Activated CD4-positive, alpha-beta T cell treated with anti-CD3 and anti-CD28 coated beads, Interleukin-2, amount 50 U/mL, for 4 hours (primary cell): ENCODE measurements at places on chromosomes 1 and 21.

- DNase-seq = no peak
These were observed 53.8 kb downstream of the ROR1 start for GRCh38 chr1:63827411-63828321.

GRCh38 chr1:119556423-119556822, 49.4 kb downstream of the HSD3B1 start:
- no peak for DNase-seq

DNA sequence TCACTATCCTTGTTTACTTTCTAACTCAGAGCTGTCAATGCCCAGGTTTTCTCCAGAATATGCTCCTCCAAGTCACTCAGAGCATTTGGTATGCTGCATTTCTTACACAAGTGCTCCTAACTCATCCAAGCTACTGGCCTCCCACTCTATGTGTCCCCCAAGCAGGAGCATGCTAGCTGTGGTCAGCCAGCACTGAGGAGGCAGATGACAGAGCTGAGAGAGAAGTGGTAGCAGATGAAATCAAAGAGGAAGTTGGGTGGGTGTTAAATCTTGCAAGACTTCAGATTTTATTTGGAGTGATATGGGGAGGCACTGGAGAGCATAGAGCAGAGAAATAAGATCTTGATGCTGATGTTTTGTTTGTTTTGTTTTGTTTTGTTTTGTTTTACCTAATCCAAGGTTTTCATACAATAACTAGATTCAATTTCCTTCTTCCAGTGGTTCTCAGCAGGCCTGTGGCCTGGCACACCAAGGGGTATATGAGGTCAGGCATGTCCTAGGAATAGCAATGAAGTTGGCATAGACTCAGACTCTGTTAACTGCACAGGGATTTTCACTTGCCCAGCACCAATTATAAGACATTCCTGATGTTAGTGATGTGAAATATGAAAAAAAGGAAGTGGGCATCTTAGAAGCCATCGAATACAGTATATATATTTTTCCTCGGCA, 3.1 kb upstream of the PGBD5 start:
- no peak for DNase-seq

GRCh38 chr1:8845104-8846097, 28.0 kb upstream of the RERE start:
- DNase-seq = no peak

DNA sequence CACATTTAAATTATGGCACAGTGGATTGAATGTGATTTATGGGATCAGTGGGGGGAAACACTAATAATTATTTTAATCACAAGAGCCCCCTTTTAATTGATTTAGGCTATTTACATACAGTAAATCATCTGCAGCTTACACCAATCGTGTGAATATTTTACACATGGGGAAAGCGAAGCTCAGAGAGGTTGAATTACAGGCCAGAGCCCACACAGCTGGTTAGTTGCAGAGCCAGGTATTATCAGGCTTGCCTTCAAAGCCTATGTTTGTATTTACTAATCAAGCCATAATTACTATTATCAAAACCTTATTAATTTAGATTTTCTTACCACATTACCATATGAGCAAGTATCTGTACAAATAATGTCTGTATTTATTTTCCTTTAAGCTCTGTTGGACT, 749 bp downstream of the SDCCAG8 start:
- DNase-seq = no peak

GRCh38 chr1:155134880-155135414, 705 bp upstream of the SLC50A1 start:
- peak; percentile 73 for DNase-seq

DNA sequence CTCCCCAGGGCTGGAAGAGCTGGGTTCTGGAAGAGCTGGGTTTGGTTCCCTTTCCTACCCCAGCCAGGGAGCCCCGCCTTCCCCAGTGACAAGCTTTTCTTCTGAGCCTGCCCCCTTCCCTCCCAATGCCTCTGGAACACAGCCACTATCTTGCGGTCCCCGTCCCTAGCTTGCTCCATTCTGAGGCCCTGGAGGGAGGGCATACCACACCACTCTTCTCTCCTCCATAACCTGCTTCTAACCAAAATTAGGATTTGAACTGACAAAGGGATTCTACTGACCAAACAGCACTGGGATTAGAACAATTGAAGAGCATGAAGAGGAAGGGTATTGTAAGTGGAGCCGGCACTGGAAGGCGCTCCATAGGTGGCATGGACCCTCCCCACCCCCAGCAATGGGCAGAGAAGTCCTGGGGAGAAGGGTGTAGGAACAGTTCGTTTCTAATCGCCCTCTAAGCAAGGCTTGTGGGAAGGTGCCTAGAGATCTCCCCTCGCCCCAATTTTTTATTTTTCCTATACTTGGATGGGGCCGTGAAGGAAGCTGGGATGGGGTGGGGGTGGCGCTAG, 690 bp downstream of the C1orf216 start:
- no peak for DNase-seq

- DNase-seq = no peak
These were observed 11.0 kb downstream of the BRINP2 start for GRCh38 chr1:177181631-177182291.

- DNase-seq = no peak
These were observed 132.9 kb upstream of the C1orf21 start for GRCh38 chr1:184253921-184254320.

DNA sequence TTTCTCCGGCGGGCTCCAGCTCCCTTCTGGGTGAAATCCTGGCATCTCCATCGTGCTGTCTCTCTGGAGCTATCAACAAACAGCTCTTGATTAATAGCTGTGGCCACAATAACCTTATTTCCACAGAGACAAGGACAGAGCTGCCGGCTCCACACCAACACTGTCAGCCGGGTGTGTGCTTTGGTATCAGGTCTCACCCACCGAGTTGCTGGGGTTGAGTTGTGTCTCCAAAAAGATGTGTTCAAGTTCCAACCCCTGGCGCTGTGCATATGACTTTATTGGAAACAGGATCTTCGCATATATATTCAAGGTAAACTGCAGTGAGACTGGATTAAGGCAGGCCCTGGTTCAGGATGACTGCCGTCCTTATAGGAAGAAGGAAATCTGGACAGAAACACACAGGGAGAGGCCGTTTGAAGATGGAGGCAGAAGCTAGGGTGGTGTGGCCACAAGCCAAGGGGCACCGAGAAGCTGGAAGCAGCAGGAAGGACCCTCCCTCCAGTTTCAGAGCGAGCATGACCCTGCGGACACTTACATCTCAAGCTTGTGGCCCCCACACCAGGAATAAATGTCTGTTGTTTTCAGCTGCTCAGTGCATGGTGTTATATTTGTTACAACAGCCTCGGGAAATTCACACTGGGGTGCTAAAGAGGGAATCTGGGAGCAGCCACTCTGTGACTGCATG, 88.4 kb upstream of the TMPRSS2 start:
- DNase-seq = no peak

GRCh38 chr1:219880765-219881457, 47.4 kb downstream of the SLC30A10 start:
- no peak for DNase-seq

GRCh38 chr1:202155478-202156021, 4.9 kb downstream of the PTPN7 start:
- DNase-seq = no peak

DNA sequence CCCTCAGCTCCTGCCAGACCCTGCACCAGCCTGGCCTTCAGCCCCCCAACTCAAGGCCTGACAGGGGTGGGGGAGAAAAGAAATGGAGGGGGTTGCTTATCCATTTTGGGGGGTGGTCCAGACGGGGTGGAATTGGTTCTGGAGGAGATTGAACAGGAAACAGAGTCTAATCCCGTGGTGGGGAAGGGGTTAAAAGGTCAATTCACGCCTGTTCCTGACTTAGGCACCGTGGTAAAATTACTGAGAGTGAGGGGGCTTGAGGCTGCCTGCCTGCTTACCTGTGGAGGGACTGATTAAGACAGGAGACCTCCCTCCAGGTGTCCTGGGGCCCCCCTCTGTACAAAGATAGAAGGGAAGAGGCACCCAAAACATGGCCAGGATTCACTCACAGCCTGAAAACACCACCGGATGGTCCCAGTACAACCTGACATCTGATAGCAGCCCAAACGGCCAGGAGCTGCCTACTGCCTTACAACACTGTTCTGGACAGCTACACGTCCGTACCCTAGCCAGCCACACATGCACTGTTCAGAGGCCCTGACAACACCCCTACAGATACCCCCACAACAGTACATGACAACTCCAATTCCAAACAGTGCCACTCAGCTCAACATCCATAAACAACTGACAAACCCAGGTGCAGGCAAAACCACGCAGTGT, 31.8 kb downstream of the AHDC1 start:
- DNase-seq = no peak

DNA sequence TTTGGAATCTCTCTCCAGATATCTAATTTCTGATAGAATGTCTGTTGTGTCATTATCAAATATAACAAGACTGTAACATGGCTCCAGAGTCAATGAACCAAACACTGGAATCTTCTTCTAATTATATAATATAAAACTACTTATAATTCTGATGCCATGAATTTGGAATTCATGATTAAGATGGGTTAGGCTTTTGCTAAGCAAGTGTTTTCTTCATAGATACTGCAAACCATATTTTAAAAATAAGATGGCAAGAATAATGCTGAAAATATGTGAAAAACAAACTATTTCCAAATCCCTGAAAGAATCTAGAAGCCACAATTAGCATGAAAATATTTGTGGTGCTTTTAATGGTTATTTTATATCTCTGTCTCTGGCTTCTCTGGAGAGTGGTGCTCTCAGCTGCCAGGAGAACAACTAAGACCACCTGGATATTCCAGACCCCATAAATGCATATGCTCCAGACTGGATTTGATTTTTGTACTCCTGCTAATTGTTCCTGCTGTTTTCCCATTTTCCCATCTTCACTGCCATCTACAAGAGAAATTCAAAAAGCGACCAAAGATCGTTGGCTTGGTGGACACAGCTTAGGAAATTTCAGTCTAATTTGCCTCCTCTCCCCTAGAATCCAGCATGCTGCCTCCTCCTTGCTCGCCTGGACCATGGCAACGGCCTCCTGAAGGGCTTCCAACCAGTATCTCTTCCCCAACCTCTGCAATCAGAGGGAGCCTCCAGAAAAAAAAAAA, 418.9 kb downstream of the SETD4 start:
- DNase-seq = no peak

DNA sequence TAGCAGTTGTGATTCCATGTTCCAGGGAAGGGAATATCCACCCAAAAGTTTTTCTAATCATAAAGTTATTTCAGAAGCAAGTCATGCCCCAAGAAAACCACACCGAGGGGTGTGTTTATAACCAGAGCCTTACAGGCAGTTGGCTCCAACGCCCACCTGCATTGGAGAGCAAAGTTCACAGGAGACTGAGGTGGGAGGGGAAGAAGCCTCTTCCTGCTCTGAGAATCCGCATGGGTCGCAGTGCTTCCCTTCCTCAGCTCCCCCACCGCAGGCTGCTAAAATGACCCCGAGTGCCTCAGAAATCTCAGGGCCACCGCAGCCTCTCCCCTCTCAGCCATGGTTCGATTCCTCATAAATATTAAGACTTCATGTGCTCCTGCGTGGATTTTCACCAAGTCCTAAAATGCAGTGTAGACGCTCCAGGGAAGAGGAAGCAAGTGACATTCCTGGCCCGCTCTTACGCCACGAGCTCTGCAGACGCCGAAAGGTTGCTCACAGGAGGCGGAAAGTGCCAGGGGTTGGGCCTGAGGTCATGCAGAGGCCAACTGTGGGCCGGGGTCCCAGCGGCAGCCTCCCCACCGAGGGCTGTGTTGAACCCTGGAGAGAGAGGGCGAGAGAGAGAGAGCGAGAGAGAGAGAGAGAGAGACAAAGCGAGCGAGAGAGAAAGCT, 13.4 kb upstream of the SPSB1 start:
- no peak for DNase-seq

DNA sequence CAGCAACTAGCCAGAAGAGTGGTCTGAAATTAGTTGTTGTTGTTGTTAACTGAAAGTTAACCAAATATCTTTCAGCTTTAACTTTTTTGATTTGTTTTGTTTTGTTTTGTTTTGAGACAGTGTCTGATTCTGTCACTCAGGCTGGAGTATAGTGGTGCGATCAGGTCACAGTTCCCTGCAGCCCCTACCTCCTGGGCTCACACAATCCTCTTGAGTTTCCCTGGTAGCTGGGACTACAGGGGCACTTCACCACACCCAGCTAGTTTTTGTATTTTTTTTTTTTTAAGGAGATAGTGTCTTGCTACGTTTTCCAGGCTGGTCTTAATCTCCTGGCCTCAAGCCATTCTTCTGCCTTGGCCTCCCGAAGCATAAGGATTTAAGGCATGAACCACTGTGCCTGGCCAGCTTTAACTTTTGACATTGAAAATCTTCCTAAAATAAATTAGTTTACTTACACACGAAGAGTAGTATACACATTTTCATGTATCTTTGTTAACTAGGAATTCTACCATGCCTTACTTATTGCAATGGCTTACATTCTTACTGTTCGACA, 45.0 kb downstream of the GNG12 start:
- DNase-seq = no peak

DNA sequence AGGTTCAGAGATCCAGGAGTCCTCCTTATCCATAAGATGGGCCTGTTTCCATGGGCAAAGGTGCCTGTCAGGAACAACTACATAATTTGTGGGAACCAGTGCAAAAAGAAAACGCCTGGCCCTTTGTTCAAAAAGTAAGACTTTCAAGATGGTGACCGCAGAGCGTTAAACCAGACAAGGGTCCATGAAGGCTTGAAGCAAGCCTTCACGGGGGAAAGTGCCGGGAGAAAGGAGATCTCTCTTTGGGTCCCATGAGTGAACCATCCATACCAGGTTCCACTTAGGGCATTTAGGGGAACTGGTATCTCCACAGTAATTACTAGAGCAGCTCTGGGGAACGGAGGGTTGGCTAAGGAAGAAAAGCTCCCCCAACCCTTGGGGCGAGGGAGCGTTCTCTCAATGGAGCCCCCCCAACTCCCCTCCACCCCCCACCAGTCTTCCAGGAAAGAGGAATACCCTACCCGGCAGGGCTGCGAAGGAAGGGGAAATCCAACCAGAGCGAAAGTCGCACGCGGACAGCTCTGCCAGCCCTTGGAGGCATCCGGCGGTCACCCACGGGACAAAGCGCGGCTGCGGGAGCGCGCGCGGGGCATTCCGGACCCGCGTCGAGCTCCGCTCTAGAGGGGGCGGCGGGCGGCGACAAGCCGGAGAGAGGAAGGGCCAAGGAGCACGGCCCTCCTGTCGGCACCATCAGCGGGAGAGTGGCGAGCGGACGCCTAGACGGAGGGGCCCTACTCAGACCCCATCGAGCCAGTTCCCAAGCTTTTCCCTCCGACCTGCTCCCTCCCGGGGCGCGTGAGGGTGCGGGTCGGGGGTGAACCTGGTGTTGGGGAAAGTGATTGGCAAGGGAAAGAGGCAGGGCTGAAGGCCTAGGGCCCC, 687 bp upstream of the RASSF5 start:
- DNase-seq = no peak
